Ammon's horn (tissue), 1 donor: ENCODE measurements at places on chromosomes 13 and 19.

GRCh38 chr13:37615276-37615675 is 16.7 kb upstream of the POSTN start:
- no peak for DNase-seq

DNA sequence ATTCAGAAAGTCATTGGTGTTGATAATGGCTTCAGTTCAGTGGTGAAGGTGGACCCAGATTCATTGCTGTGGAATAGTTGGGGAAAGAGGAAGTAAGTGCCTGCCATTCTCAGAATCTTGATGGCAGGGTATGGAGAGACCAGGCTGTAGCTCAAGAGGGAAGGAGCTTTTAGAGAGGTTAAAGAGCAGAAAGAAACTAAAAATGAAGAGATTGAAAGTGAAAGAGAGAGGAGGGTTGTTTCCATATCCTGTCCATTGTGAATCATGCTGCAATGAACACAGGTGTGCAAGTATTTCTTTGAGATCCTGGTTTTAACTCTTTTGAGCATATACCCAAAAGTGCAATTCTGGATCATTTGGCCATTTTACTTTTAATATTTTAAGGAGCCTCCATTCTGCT is 12.5 kb downstream of the GJB6 start:
- no peak for DNase-seq

GRCh38 chr13:59119475-59119874 is 1044.3 kb downstream of the DIAPH3 start:
- DNase-seq = no peak

DNA sequence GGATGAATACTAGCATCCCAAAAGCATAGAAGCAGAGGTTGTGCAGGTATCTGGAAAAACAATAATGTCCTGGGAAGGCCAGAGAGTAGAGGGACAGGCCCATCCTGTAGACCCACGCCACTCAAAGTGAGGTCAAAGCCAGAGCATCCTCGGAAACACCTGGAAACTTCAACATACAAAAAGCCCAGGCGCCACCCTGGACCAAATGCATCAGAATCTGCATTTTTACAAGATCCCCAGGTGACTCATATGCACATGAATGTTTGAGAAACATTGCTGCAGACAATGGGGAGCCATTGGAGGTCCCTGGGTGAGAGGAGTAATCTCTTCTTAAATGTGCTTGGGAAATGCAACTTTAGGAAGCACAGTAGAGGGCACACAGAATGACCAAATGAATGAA is 684.1 kb downstream of the DIAPH3 start:
- DNase-seq = no peak

- no peak for DNase-seq
Measured at GRCh38 chr19:30551271-30551670, 179.1 kb downstream of the ZNF536 start.

DNA sequence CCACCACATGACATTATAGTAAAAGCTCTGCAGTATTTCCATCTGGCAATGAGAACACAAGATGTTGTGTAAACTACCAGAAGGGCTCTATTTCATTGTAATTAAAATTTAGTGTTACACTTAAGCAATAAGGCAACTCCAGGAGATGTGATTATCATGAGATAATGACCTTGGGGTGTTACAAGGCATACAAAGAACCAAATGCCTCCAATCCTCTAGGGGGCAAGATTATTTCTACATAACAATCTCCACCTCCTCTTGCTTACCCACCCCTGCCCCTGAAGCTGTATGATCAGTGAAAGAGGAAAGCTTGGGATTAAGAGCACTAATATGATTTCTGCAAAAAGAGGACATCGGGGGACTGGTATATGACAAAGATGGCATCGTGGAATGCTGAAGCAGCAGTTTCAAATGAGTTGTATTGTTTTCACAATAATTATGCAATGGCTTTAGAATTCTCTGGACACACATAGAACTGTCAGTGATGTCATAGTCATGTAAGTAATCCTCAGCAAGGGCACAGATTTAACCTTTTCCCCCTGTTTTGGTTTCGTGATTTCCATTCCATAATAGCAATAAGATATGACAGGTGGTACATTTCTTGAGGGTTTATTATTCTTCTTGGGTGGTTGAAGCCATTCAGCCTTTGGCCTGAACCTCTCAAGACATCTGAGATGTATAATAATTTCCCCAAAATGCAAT is 295.3 kb downstream of the MZT1 start:
- no peak for DNase-seq

GRCh38 chr13:40213779-40214178 is 452.7 kb downstream of the FOXO1 start:
- no peak for DNase-seq

GRCh38 chr19:3145909-3146676 is 10.3 kb downstream of the GNA15 start:
- peak; percentile 57 for DNase-seq

- no peak for DNase-seq
Measured at GRCh38 chr13:42671502-42671901, 97.5 kb downstream of the TNFSF11 start.

GRCh38 chr19:38642176-38642575 is 5.3 kb upstream of the ACTN4 start:
- no peak for DNase-seq

GRCh38 chr13:114129649-114130062 is 2.8 kb downstream of the RASA3 start:
- no peak for DNase-seq

GRCh38 chr13:80161219-80161618 is 179.7 kb downstream of the SPRY2 start:
- DNase-seq = no peak

- DNase-seq = no peak
Measured at GRCh38 chr13:49604570-49604969, 19.2 kb upstream of the RCBTB1 start.

DNA sequence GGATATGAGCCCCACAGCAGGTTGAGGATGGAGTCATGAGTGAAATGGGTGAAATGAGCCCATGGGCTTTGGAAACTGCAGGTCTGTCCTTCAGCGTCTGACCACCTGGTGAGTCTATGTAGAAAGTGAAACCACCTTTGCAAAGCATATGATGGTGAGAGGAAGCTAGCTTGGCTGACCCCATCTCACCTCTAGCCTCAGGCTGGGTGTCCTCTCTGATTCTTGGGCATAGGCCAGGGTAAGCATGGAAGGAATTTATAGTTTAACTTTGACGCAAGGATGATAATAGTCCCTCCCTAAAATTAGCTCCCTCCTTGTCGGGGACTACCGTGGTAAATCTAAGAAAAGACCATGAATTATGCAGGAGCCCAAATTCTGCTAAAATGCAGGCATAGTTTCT is 16.8 kb upstream of the PSG9 start:
- no peak for DNase-seq

GRCh38 chr13:111022241-111022640 is 92.9 kb upstream of the ARHGEF7 start:
- no peak for DNase-seq

DNA sequence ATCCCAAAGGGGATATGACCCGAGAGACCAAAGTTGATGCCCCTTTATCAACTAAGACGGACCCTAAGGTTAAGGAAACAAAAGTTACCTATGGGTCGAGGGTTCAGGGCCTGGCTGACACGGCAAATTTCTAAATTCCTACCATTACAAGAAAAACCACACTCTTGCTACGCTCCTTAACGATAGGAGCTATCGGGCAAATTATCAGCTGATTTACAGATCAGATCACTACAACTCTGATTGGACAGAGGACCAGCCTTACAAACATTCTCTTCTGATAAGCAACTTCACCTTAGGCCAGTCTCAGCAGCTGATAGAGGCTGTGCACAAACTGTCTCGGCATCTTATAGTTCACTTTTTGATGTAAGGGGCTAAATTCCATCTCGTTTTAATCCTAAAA is 117.9 kb downstream of the KCTD15 start:
- DNase-seq = no peak

DNA sequence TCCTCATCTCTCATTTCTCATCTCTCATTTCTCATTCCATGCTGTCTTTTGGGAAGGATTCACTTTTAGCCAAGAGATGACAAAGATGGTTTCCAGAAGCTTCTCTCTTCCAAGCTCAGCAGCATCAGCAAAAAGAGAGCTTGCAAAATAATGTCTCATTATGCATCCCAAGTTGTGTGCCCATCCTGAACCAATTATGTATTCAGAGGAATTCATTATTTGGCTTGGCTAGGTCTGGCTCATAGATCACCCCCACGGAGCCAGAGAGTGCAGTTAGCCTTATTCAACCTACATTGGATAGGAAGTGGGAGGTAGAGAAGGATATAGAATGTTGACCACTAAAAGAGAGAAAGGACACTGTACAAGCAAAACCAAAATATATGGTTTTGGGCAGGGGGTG is 5.4 kb upstream of the OLFM2 start:
- no peak for DNase-seq

GRCh38 chr13:66265371-66265770 is 964.8 kb downstream of the PCDH9 start:
- peak; percentile 3 for DNase-seq

GRCh38 chr13:93173654-93174053 is 53.0 kb upstream of the GPC6 start:
- DNase-seq = no peak

DNA sequence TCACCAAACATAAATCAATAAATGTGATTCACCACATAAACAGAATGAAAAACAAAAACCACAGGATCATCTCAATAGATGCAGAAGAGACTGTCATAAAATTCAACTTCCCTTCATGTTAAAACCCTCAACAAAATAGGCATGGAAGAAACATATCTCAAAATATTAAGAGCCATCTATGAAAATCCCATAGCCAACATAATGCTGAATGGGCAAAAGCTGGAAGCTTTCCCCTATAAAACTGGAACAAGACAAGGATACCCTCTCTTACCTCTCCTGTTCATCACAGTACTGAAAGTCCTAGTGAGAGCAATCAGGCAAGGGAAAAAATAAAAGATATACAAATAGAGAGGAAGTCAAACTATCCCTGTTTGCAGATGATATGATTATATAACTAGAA is 806.1 kb upstream of the MIR17HG start:
- DNase-seq = no peak

DNA sequence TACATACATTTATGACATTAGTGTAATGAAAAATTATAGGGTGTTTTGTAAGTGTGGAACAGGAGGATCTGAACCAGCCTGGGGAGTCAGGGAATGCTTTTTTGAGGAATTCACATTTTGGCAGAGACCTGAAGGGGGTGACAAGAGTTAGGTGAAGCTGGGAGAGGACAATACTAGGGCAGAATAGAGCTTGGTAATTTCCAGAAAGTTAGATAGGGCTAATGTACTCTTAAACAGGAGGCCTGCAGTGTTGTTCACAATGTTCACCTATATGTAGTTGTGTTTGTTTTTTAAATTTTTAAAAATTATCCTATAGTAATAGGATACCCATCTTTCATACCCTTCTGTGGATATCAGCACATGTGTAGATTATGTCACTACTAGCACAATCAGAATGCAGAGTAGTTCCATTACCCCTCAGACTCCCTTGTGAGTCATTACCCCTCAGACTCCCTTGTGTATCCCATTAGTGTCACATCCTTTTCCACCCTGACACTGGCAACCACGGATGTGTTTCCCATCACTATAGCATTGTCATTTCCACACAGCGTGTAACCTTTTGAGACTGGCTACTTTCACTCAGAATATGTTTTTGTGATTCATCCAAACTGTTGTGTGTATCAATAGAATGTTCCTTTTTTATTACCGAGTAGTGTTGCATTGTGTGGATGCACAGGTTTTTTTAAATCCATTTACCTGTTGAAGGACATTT is 43.1 kb downstream of the PCCA start:
- DNase-seq = peak; percentile 6
